ENCODE measurements at places on chromosomes 12 and 14. TPM values are rescaled to one million over a fixed set of nuclear protein-coding genes. Genes with fewer than 3 reads are reported as not detected.

GLI1 gene
- total RNA-seq, result not detected

HVCN1 gene
- total RNA-seq, result 0.20 TPM

FAM181A gene
- total RNA-seq, result 1.1 TPM

KLRG1 gene
- 1.2 TPM for total RNA-seq

- no peak for DNase-seq
Measured at GRCh38 chr14:77140359-77141213, 1.0 kb downstream of the ZDHHC22 start.

DNA sequence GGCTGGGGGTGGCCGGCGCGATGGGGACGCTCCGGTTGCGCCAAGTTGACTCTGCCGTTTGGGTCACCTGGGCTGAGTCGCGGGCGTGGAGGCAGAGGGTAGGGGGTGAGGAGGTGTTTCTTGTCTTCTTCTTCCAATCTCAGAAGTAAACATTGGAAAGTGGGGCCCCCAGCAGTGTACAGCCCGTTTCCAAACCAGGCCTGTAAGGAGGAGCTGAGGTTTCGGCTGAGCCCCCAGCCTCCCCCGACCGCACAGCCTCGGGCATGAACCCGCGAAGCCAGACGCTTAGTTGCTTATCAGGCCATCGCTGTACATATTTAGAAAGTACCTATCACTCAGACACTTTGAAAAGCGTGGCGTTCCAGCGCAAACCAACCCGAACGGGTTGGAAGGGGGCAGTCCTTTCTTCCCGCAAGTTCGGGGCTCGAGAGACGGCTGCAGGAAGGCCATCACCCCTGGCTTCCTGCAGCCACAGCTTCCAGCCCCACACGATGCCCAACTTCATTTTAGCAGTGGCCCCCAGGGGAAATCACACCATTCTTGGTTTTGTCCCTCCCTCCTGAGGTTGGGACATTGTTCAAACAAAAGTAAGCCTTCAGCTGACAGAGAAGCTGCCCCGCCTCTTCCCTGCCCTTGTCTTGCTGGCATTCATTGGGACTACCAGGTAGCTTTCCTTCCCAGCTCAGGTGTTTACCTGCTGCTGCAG is 164.1 kb downstream of the ZFP36L1 start:
- DNase-seq, result peak; percentile 19

- DNase-seq, result no peak
Measured at GRCh38 chr14:91339671-91340369, 77.8 kb downstream of the CCDC88C start.
